ENCODE measurements at places on chromosomes 7 and 10.

DNA sequence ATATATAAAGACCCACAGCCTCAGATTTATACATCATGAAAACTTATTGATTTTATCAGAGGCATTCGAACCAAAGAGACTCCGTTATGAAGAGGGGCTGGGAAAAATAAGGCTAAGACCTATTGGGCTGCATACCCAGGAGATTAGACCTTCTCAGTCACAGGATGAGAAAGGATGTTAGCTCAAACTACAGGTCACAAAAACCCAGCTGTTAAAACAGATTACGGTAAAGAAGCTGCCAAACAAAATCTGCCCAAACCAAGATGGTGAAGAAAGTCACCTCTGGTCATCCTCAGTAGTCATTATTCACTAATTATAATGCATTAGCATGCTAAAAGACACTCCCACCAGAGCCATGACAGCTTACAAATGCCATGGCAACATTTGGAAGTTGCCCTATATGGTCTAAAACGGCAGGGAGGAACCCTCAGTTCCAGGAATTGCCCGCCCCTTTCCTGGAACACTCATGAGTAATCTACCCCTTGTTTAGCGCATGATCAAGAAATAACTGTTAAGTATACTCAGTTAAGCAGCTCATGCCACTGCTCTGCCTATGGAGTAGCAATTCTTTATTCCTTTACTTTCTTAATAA is 362.5 kb upstream of the PCDH15 start:
- peak; percentile 2 for DNase-seq

DNA sequence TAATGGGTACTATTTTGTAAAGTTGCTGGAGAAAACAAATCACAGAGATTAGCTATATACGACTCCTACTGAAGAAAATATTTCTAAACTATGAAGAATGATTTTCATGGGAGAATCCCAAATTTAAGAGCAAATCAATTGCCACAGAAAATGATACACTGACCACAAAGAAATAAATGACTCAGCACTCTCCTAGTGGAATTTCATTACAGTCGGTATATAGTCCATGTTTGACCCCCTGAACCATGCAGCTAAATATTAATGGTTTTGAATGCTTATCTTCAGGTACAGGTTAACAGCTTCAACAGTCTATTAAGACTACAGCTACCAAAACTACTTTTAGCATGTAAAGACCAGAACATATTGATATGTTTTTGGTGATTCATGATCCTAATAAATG is 65.0 kb downstream of the IDE start:
- no peak for DNase-seq

- DNase-seq, result no peak
Measured at GRCh38 chr10:132483394-132483793, 54.2 kb upstream of the INPP5A start.

- no peak for DNase-seq
Measured at GRCh38 chr7:11294965-11295364, 321.3 kb downstream of the PHF14 start.

GRCh38 chr10:32419615-32420014 is 26.3 kb upstream of the CCDC7 start:
- no peak for DNase-seq

DNA sequence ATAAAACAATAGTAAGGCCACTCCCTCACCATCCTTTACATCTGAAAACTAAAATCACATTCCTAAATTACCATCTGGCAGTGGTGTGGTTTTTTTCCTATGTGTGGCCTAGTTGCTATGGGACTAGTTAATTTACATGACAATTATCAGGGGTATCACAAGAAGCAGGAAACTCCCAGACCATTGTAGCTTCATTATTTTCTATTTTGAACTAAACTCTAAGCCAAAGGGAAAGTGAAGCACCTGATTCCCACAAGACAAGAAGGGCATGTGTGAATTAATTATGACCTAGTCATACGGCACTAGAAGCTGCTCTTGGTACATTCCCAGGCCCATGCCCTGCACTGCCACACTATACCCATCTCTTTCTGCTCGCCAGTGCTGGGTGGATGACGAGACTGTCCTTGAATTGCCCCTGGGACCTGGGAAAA is 103.4 kb downstream of the ATXN7L1 start:
- DNase-seq, result no peak

- DNase-seq, result no peak
Measured at GRCh38 chr7:17668122-17668521, 272.2 kb downstream of the SNX13 start.

GRCh38 chr10:78479467-78479866 is 445.8 kb downstream of the RPS24 start:
- no peak for DNase-seq

- peak; percentile 93 for DNase-seq
Measured at GRCh38 chr10:132319853-132320653, 11.9 kb upstream of the LRRC27 start.

- DNase-seq, result no peak
Measured at GRCh38 chr10:20737107-20737506, 160.0 kb downstream of the NEBL start.

GRCh38 chr7:11175887-11176286 is 202.2 kb downstream of the PHF14 start:
- no peak for DNase-seq

GRCh38 chr10:62326176-62326575 is 48.0 kb upstream of the ZNF365 start:
- no peak for DNase-seq

DNA sequence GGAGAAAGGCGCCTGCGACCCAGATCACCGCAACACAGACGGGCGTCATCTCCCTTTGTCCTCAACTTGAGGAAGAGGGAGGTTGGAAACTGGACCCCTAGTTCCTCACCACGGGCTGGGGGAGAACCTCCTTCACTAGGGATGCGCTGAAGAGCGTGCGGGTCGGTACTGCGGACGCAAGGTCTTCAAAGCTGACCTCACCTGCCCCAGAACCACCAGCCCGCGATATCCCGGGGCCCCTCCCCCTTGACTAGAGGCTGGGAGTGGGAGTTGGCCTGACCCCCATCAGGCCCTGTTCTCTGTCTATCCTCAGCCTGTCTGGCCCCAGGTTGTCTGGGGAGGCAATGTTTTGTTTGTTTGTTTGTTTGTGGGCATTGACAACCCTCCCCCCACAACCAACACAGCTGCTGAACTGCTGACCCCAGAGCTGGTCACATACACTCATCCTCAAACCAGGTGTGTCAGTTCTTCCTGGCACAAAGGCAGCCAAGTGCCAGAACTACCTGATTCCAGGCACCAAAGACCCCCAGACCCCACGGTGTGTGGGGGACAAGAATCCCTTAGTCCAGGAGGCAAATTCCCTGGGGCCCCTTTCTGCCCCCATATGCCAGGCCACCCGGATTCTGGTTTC is 2.9 kb downstream of the NPM3 start:
- no peak for DNase-seq

DNA sequence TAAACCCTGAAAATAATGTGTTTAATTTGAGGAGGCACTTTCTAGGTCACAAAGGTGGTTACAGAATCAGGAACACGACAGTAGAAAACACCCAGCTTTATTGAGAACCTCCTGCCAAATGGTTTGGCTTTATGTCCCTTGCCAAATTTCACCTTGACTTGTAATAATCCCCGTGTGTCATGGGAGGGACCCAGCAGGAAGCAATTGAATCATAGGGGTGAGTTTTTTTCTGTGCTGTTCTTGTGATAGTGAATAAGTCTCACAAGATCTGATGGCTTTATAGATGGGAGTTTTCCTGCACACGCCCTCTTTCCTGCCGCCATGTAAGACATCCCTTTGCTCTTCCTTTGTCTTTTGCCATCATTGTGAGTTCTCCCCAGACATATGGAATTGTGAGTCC is 193.8 kb upstream of the KLF6 start:
- DNase-seq, result no peak

- DNase-seq, result peak; percentile 68
Measured at GRCh38 chr7:42886129-42886528, 25.7 kb downstream of the C7orf25 start.

GRCh38 chr7:122887198-122887597 is 938 bp upstream of the CADPS2 start:
- peak; percentile 49 for DNase-seq

GRCh38 chr7:112172870-112173567 is 33.2 kb downstream of the DOCK4 start:
- no peak for DNase-seq

GRCh38 chr10:79137300-79137756 is 68.6 kb downstream of the ZMIZ1 start:
- no peak for DNase-seq

DNA sequence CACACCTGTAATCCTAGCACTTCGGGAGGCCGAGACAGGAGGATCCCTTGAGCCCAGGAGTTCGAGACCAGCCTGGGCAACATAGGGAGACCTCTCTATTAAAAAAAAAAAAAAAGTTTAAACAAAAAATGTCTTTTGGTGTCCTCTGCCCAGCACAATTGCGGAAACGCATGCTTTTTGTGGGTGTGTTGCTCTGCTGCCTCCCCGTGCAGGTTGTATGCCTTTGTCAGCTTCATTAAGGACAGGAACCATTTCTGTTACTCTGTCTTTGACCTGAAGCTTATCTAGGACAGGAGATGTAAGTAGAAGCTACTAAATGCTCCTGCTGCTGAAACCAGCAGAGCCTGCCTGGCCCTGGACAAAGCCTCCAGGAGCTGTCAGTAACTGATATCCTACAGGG is 21.3 kb upstream of the ANKRD2 start:
- DNase-seq, result no peak

- DNase-seq, result no peak
Measured at GRCh38 chr7:154330318-154330717, 278.1 kb downstream of the DPP6 start.

- no peak for DNase-seq
Measured at GRCh38 chr10:53955091-53955490, 845.9 kb downstream of the PCDH15 start.

- no peak for DNase-seq
Measured at GRCh38 chr10:114987995-114988394, 50.0 kb downstream of the TRUB1 start.

DNA sequence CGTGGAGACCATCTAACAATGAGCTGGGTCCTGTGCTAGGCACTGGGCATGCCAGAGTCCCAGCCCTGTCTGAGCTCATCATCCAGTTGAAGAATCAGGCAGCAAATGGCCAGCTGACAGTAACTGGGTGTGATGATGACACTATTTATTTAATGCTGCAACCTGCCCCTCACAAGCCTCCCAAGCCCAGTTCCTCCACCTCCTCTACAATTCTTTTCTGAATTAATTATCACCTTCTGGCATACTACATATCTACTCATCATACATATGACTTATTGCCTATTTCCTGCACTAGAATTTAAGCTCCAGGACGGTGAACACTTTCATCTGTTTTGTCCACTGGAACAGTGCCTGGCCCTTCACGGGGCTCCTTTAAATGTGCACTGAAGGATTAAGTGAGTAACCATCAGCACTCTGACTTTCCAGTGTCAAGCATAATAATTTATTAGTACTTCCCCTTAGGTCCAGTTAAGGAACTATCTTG is 96.7 kb upstream of the LAMB4 start:
- DNase-seq, result no peak

DNA sequence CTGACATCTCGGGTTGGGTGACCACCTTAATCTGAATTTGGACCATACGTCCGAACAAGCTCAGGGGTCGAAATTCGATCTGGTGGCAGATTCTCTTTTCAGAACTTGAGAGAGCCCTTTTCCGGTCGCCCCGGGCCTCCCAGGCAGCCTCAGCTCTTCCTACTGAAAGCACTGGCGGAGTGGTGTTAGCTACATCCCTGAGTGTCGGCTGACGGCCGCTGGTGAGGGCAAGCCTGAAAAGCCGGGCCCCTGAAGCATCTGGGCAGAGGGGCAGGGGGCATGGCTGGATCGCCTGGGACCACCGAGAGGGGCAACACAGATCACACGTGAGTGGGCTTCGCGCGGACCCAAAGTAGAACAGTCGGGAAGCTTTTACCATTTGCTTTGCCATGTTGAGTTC is 116.1 kb downstream of the SMURF1 start:
- DNase-seq, result no peak

- no peak for DNase-seq
Measured at GRCh38 chr7:127486654-127487053, 94.1 kb upstream of the ZNF800 start.

DNA sequence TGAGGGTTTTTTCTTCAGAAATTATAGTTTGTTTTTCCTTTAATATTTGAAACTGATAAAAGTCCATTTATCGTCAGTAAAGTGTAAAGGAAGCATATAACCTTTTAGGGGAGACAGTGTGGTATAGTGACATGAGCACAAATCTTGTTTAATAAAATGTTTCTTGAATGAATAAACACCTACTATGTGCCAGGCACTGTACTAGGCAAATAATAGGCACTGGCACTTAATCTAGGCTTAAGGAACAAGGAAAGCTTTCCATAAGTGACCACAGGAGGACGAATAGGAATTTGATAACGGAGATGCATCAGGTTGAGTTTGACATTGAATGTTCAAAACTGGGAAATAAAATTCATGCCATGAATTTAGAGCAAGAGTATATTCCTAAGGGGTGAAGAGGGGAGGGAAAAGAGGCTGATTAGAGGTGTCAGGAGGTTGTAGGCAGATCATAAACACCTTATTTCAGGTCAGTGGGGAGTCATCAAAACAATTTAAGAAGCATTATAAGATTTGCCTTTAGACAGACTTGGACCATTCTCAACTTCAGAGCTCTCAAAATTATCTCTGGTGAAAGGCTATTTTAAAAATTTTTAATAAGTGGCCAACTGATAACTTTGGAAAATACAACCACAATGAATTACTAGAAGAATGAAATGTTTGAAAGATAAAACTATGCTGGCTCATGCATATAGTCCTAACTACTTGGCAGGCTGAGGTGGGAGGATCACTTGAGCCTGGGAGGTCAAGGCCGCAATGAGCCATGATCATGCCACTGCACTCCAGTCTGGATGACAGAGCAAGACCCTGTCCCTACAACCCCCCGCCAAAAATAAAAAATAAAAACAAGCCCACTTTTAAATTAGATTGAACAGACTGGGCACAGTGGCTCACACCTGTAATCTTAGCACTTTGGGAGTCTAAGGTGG is 22.4 kb downstream of the RALA start:
- DNase-seq, result peak; percentile 49

- no peak for DNase-seq
Measured at GRCh38 chr7:44259547-44260457, 59.0 kb downstream of the YKT6 start.

DNA sequence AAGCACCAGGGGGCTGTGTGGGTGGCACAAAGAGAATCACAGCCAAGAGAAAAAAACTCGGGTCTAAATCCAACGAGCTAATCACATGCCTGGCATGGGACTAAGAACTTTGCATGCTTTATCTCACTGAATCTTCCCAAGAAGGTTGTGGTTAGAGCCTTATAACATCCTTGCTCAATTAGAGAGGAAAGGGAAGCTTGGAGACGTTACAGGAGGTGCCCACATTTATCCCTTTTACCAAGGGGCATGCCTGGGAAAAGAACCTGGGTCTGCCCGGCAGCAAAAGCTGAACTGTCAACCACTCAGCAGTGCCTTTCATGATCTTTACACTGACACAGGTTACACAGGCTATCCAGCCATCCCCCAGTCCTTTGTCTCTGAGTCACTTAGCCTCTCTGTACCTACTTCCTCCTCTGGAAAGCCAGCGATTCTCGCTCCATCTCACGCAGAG is 190.1 kb downstream of the PRPF18 start:
- peak; percentile 26 for DNase-seq

- DNase-seq, result no peak
Measured at GRCh38 chr7:38863601-38864291, 45.2 kb downstream of the VPS41 start.

Data from hematopoietic multipotent progenitor cell treated with erythropoietin and hydrocortisone succinate and interleukin-3 and kit ligand, for 4 days (in vitro differentiated cells).